ENCODE measurements at places on chromosomes 2 and 18.

DNA sequence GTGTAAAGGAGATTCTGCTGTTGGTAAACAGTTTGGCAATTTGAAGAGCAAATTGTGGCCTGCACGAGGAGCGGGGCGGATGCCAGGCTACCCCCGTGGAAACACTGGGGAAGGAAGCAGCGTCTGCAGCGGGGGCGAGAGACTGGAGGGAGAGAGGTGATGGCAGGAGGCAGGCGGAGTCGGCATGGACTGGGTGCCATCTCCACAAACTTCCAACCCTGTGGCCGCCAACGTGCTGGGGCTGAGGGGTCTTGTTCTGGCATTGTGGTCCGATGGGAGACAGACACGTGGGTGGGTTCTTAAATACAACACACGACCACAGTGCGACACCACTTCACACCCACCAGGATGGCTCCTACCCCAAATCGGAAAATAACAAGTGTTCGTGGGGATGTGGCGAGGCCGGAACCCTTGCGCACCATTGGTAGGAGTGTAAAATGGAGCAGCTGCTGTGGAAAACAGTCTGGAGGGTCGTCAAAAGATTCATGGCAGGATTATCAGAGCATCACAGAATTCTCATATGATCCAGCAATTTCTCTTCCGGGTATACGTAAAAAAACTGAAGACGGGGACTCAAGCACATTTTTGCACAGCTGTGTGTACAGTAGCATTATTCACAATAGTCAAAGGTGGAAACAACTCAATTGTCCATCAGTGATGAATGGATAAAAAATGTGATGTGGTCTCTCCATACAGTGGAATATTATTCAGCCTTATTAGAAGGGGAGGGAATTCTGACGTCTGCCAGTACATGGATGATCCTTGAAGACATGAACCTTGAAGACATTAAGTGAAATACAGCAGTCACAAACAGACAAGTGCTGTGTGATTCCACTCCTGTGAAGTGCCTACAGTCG lies 82.4 kb upstream of the HPCAL1 start:
- no peak for DNase-seq

DNA sequence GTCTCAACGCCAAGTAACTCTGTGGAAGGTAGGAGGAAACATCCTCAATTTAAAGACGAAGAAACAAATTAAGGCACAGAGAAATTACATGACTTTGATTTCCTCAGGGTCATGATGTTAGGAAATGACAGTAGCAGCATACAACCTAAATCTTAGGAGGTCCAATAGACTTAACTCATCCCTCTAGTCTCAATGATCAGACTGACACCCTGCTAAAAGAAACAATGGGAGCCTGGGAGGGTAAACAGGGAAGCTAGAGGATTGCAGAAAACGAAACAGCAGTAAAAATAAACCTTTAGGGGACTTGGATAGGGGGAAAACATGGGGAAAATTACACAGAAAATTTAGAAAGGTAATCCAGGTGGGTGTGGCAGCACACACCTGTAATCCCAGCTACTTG lies 56.0 kb downstream of the ROCK2 start:
- DNase-seq: no peak

DNA sequence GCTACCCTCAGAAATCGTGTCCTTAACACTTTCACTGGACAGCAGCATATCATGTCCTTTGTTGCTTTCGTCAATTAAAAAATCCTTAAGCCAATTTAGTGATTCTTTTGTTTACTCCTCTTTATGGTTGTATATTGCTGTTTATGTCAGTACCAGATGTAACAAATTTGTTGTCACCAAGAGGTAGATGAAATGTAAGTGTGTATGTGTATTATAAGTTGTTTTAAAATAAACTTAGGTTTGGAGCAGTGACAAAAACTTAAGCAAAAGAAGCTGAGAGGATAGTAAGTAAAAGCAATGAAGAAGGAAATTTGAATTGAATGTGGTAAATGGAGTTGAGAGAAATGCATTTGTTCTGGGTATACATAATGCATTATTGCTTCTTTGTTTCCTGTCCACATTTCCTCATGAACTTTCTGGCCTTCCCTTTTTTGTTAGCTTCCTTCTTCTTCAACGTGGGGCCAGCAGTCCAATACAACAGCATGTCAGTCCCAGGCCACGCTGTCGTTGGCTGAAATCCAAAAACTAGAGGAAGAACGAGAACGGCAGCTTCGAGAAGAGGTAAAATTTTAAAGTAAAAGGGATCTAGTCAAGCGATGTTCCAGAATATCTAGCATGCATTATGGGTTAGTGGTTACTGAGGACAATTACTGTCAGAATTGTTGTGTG lies 30.5 kb upstream of the SNORC start:
- peak; percentile 37 for DNase-seq

- DNase-seq: peak; percentile 38
Measured at GRCh38 chr2:101873543-101873942, 118.2 kb upstream of the IL1R2 start.

DNA sequence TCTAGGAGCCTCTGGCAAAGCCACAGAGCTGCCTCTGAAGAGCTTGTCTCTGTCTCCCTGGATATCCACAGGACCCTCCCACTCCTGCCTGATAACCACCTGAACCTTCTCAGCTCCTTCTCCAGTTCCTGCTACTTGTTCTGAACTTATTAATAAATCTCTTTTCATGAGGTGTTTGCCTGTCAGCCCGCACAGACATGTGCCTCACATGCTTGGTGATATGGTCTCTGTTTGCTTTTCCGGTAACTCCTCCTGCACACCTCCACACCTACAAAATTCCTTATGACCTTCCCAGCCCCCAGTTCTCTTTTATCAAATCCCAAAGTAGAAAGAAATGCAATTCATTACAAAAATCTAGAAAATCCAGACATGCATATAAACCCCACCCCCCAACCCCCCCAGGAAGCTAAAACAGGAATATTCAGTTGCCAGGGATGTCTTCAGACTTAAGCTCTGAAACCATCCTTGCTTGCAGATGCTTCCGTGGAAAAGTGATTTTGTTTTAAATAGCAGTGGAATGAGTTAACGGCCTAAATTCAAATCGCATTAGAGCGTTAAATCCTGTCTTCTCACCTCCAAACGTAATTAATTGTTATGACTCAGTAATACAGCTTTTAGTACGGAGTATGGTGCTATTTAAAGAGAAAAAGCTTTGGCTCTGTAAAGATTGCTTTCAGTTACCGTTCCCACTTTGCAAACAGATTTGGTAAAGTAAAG lies 2.1 kb upstream of the PID1 start:
- no peak for DNase-seq

DNA sequence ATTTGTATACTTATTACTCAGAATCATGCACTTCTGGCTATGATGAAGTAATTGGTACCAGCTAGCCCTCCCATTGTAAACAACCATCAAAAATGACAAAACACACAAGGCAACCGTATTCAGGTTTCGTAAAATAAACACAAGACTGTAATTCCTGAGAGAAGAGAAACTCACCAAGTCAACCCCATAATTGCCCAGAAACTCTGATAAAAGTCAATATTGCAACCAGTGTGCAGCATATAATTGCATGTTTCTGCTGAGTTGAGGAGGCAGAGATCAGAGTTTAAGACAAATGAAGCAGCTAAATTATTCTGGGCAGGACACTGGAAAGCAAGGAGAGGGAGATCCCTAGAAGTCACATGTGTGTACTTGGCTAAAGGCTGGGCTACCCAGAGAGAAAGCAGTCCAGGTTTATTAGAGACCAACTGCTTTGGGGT lies 90.3 kb downstream of the ROCK2 start:
- DNase-seq: no peak

DNA sequence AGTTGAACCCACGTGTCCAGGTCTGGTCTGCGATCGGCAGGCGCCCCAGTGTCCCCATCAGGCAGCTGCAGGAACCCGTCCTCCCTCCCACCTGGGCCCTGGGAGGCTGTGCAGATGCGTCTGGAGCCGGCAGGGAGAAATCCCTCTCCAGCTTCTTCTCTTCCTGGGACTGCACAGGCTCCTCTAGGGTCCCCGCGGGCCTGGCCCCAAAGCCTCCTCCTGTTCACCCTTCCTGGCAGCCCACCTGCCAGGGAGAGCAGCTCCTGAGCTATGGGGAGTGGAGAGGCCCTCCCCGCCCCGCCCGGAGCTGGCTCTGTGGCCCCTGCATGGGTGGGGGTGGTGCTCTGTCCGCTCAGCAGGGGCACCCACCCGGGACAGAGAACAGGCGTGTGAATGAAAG lies 179.2 kb upstream of the ALKAL2 start:
- DNase-seq: no peak

All from tongue (tissue), 3 donors.